ENCODE measurements at places on chromosomes 4 and X. TPM values are rescaled to one million over a fixed set of nuclear protein-coding genes. Genes with fewer than 3 reads are reported as not detected.

DNA sequence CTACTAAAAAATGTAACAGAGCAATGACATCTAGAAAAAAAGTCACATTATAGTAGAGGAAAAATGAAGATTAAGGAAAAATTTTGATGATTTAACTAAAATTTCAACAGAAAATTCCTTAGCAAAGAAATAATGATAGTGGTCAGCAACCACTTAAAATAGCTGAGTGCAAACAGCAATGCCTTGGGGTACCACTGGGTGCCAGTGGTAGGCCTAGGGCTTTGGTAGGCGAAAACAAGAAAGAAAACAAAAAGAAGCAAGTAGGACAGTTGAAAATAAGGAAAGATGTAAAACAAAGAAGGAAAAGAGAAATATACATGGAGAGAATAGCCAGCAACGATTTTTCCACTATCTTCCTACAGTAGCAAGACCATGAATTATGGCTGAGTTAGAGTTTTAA is 313.5 kb upstream of the IRS4 start:
- DNase-seq: no peak

GRCh38 chr4:185470501-185471195 is 885 bp downstream of the CCDC110 start:
- peak; percentile 67 for DNase-seq

GRCh38 chr4:107548211-107548905 is 171.7 kb downstream of the PAPSS1 start:
- DNase-seq: no peak

- no peak for DNase-seq
Observed at GRCh38 chrX:74613370-74614092, 893 bp downstream of the RLIM start.

GRCh38 chr4:186829097-186829496 is 105.4 kb upstream of the FAT1 start:
- no peak for DNase-seq

- DNase-seq: no peak
Observed at GRCh38 chrX:17854531-17854930, 6.6 kb downstream of the RAI2 start.

- DNase-seq: no peak
Observed at GRCh38 chr4:23937173-23937572, 47.3 kb upstream of the PPARGC1A start.

DNA sequence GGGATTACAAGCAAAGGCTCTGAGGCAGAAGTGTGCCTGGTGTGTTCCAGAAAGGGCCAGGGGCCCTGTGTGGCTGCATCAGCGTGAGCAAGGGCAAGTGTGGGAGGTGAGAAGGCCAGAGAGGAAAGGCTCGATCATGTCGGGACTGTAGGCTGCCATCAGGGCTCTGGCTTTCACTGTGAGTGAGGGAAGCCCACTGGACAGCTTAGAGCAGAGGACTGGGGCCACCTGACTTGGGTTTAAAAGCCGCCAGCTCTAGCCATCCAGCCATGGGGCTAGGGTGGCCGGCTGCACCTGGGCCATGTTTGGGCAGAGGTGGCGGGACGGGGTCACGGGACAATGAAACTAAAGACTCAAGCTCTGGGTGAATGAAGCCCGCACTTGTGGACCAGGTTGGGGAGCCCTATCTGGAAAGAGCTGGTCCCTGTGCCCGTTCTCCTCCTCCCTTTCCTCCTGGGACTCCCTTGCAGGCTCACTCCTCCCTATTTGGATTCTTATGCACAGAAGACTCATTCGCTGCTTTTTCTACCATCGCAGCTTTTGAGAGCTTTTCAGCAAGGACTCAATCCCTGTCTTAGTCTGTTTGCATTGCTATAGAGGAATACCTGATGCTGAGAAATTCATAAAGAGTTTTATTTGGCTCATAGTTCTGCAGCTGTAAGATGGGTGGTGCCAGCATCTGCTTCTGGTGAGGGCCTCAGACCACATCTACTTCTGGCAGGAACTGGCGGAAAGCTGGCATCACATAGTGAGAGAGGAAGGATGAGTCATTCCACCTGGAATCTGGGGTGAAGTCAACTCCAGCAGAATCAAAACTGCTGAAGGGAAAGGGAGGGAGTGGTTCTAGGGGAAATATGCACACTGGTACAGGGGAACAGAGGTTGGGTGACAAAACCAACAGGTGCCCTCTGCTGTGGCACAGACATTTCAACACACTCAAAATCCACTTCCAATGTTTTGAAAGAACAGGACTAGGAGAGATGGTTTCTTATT is 15.3 kb downstream of the CTAG1B start:
- no peak for DNase-seq

- DNase-seq: no peak
Observed at GRCh38 chr4:145345401-145345800, 136.3 kb upstream of the SMAD1 start.

GRCh38 chr4:17068891-17069290 is 170.4 kb upstream of the LDB2 start:
- DNase-seq: no peak

- no peak for DNase-seq
Observed at GRCh38 chr4:108172753-108173598, 4.2 kb upstream of the LEF1 start.

DNA sequence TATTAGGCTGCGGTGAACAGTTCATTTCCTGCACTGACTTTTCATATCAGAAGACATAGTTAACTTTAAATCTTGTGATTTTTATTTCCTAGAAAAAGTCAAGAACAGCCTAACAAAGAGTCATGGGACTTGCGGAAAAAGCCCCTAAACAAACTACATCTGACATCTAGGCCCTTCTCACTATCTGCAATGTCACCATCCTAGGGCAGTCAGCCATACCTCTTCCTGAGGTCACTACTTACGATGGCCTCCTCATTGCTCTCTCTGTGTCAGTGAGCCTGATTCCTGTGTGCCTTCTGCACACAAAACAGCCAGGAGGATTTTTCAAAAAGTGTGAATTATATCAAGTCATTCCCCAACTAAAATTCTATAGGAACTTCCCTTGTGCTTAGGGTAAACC is 22.4 kb upstream of the KIT start:
- DNase-seq: no peak

DNA sequence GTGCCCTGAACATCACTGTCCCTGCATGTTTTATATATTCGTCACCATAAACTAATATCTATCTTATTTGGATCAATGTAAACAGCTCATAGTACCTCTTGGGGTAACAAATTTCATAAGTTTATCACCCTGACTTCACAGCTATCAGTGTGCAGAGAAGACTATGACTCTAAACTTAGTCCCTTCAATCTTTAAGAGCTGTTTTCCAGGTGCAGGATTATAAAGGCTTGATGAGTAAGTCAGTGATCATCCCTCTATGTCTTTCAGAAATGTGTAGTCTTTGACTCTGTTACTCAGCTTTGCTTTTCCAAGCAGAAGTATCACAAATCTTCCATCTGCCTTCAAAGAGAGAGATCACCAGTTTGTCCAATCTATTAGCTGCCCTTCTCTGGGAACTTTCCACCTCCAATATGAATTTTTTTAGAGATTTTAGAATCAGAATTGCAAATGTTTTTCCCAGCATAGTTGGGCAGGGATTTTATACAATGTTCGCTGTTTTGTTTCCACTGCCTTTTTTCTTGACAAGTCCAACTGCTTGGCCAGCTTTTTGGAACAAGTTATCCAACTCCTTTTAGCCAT is 45.1 kb upstream of the TSPAN7 start:
- DNase-seq: no peak

DNA sequence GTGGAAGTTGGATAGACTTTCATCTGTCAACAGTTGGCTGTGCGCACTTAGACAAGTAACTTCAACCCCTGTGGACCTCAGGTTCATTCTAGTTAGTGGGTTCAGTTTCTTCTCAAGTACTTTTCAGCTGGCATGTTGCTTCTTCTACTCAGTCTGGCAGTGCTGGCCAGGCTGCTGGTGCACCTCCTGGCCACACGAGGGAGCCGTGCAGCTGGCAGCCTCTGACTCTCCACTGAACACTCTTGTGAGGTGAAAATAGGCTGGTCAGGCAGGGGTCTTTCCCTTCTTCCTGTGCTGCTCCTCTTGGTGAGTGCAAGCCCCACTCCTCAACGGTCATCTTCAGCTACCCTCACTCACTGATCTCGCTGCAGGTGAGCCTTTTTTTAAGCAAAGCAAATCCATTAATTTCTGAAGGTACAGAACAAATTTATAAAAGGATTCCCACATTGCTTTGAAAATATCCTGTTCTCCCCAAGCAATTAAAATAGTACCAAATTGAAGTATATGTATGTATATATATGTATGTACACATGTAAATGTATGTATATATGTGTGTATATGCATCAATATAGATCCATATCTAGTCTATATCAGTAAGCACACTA is 30.6 kb downstream of the LONRF3 start:
- DNase-seq: no peak

GRCh38 chr4:11480683-11481082 is 52.0 kb upstream of the HS3ST1 start:
- peak; percentile 67 for DNase-seq

DNA sequence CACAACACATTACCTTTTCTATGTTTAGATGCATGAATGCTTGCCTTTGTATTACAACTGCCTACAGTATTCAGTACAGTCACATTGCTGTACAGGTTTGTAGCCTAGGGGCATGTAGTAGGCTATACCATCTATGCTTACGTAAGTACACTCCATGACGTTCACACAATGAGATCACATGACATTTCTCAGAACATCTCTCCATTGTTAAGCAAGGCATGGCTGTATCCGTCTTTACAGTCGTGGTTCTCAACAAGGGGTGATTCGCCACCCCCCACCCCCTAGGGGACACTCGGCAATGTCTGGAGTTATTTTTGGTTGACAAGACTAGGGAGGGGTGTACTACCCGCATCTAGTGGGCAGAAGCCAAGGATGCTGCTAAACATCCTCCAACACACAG is 12.1 kb downstream of the CD99L2 start:
- DNase-seq: no peak

DNA sequence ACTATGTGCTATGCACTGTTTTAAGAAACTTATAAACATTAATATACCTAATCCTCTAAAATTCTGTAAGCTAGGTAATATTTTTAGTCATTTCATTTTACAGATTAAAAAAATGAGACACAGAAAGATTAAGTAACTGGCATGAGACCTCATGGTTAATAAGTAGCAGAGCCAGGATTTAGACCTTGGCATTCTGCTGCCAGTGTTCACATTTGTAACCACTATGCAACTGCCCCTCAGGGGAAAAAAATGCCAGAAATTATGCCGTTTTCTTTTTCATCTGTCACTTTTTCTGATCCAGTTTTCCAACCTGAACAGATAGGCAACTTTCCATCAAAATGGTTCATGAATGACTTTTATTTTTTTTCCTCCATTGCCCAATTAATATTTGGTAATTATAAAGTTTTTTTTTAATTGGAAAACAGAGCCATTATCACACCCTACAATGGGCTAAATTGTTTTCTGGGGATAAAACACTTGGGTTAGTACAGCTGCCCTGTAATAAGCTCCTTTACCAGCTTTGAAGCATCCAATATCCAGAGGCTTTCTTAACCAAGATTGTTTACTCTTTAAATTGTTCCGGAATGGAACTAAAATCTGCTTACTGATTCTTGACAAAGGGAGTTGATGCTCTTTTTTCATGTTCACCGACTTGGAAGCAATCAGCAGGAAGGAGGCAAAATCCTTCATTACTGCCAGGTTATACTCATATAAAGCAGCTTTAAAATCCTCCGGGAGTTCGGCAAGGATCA is 56.4 kb upstream of the DDX60 start:
- DNase-seq: no peak

DNA sequence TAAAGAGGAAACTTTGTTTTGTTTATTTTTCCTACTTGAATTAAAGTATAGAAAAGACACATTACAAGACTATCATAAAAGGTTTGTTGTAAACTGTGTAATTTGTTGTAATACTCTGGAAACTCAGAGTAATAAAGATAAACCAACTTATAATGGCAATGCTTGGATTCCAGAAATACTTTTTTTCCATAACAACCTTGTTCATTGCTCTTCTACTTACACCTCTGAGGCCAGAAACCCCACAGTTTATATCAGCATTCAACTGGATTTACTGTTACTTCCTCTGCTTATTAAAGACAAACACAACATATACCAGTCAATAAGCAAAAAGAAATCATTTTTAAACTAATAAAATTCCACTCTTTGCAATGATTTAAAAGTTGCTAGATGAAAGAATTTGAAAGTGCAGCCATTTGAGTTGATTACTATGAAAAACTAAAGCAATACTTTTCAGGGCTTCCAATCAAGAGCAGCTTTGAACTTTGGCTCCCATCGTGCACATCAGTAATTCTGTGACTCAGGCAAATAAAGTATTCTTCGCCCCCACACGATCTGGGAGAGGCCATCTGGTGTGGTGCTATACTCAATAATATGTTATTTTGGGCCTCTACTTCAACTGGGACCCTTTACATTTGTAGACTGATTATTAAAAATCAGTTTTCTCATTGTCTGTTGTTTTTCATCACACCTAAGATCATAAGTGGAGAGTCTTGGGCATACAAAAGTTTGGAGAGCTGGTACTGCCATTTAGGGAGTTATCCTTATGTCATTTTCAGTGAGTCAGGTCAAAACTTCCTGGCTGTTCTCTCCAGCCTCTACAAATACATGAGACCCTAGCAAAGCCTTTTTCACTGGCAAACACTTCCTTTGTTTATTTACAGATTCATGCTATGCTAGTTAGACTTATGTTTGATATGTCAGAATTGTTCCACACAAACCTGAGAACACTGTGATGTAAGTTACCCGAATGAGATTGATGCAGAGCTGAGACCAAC is 20.5 kb downstream of the DDIT4L start:
- DNase-seq: no peak

- DNase-seq: no peak
Observed at GRCh38 chr4:186010821-186011220, 58.1 kb upstream of the TLR3 start.

GRCh38 chr4:148926276-148927260 is 484.4 kb upstream of the NR3C2 start:
- no peak for DNase-seq

DNA sequence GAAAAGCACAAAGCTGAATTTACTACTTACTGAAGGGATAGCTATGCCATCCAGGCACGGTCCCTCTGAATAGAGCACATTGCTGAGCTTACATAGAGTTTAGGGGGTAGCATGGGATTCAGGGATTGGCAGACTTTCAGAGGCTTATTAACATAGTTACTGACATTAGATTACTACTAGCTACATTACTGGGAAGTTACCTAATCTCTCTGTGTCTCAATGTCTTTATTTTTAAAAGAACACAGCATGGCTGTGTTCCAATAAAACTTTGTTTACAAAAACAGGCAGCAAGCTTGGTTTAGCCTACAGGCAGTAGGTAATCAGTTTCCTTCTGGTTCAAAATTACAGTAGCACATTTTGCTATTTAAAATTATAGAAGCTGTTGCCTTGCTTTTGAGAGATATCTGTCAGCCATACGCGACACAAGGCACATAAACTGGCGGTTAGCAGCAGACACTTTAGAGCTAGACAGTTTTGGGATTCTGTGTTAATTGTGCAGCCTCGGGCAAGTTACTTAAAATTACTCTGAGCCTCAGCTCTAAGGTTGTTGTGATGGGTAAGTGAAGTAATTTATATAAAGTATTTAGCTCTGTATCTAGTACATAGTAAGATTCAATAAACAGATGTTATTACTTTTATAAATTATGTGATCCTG is 6.9 kb downstream of the KLHL8 start:
- DNase-seq: no peak

The GPR119 gene
- total RNA-seq: not detected

The GRIA2 gene
- total RNA-seq: not detected

The VEGFD gene
- total RNA-seq: 4.9 TPM

The IQCM gene
- total RNA-seq: not detected

The MAGEA12 gene
- total RNA-seq: not detected

The SLITRK2 gene
- total RNA-seq: 0.71 TPM

The HTN1 gene
- total RNA-seq: not detected

The GLOD5 gene
- not detected for total RNA-seq

The LINC00632 gene
- total RNA-seq: 34.1 TPM

The GRPR gene
- not detected for total RNA-seq

The TACC3 gene
- total RNA-seq: 3.7 TPM

The PNMA6F gene
- total RNA-seq: not detected

The SATL1 gene
- not detected for total RNA-seq
